K562 (cell line): ENCODE measurements at places on chromosomes 7 and 10.

DNA sequence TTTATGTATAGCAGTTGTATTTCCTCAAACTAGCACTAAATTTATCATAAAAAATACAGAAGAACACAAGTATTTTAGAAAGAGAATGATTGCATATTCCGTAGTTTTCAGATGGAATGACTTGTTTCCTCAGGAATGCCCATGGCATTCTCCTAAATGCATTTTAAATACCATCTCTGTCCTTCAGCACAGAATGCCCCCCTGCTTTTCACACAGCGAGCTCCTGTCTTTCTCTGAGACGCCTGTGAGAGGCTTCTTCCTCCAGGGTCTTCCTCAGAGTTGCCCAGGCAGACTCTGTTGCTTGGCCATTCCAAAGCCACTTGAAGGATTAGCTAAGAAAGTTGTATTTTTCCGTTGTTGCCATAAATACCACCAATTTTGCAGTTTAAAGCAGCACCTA, 10.1 kb downstream of the LANCL2 start:
- no peak for DNase-seq

DNA sequence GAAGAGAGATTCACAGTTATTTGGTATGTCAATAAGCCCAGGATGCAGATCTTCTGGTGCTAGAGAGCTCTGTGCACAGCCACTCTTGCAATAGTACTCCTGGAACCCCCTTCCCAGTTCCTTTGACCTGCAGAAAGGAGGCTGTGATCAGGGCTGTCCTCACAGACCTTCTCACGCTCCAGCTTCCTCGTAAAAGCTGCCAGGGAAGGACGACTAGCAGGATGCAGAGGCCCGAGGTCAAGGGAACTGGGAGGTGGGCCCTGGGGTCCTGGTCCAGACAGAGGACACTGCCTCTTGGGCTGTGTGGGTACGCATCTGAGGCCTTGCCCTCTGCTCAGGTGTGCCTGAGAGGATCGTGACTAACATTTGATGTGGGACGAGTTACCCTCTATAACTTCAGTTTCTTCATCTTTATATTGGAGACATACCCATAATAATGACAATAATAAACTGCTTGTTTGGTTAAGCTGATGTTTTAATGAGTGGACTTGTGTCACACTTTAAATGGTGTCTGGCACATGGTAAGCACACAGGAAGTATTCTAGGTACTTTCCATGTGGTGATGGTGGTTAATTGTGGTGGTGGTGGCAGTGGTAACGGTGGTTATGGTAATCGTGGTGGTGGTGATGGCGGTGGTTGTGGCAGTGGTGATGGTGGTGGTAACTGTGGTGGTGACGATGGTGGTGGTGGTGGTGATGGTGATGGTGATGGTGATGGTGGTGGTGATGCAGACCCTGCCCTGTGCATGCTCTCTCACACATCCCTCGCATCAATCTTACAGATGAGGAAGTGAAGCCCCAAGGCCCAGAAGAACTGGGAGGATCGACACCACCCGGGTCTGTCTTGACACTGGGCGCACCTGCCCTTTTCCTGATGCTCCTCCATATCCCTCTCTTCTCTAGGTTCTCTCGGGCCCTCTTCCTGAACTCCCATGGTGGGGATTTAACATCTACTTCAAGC, 235.2 kb upstream of the GRB10 start:
- DNase-seq = no peak

- peak; percentile 11 for DNase-seq
These were observed 98.3 kb downstream of the FOXL3 start for GRCh38 chr7:388023-388960.

DNA sequence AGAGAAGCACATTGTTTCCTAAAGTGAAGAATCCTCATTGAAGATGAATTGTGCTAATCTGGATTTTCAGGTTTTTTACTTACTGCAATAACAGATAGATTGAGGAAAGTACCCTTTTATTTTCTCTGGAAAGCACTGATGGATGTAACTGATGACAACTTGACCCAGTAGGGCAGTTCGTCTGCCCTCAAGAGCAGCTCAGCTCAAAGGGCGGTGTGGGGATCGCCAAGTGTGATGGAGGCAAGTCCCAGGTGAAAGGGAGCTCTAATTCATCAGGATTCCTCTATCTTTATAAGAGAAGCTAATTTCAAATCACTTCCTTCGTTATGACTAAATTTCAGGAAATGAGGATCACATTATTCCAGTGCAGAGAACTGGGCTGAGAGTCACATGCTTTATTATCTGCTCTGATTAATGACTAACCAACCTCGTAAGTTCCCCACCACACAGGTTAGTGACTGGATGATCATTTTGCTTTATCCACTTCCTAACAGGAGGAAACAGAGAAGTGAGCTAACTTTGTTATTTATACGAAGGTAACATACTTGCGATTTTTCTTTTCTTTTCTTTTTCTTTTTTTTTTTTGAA, 98.8 kb downstream of the PFKFB3 start:
- DNase-seq = no peak

- no peak for DNase-seq
These were observed 535.6 kb upstream of the GHITM start for GRCh38 chr10:83603708-83604107.

DNA sequence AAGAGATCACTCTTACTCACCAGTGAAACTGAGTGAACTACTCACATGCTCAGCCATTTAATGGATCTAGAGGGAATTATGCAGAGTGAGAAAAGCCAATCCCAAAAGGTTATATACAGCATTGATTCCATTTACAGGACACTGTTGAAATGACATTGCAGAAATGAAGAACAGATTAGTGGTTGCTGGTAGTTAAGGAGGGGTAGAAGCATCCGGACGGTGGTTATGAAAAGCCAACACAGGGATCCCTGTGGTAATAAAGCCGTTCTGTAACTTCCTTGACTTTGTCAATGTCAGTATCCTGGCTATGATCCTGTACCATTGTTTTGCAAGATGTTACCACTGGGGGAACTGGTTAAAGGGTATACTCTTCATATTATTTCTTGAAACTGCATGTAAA, 253.4 kb downstream of the USP6NL start:
- no peak for DNase-seq

DNA sequence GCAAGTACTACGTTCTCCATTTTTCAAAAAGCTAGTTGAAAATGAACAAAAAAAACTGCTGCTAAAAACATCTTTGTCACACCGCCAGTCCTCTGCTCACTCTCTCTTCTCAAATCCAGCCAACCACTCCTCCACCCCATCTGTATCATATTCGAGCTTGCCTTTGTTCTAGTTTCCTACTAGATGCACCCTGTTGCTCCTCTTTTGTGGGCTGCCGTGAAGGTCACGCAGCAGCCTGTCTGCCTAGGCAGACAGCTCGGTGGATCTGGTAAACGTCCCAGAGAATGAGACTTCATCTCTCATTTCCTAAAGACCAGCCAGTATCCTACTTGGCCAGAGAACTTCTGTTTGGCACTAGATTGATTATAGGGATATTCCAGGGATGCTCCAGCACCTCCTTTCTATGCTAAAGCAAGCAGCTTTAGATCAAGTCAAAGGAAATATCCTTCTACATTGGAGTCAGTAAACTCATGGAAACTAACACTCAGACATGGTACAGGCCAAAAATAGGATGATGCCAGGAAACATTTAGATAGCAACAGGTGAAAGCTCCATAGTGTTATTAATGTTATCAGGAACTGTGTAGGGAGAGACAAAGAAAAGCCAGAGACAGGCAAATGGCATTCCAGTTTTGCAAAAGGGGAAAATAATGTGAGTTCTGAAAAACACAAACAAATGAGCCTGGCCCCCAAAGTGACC, 8.7 kb upstream of the PLXNA4 start:
- DNase-seq = no peak

DNA sequence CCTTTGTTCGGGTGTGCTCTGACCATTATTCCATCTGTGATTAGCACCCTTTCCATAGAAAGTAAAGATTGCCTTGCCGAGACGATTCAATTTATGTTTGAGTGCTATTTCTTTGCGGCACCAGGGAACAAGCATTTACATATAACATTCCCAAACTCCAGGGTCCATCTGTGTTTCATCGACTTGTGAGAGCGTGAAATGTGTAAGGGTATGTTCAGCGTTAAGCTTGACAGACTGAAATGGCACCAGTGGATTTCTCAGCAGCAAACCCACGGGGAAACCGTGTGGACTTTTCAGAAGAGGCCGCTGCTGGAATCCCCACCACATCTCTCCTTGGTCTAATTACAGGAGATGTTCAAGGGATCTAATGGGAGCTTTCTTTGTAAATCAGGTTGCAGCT, 270.5 kb downstream of the TCERG1L start:
- no peak for DNase-seq

DNA sequence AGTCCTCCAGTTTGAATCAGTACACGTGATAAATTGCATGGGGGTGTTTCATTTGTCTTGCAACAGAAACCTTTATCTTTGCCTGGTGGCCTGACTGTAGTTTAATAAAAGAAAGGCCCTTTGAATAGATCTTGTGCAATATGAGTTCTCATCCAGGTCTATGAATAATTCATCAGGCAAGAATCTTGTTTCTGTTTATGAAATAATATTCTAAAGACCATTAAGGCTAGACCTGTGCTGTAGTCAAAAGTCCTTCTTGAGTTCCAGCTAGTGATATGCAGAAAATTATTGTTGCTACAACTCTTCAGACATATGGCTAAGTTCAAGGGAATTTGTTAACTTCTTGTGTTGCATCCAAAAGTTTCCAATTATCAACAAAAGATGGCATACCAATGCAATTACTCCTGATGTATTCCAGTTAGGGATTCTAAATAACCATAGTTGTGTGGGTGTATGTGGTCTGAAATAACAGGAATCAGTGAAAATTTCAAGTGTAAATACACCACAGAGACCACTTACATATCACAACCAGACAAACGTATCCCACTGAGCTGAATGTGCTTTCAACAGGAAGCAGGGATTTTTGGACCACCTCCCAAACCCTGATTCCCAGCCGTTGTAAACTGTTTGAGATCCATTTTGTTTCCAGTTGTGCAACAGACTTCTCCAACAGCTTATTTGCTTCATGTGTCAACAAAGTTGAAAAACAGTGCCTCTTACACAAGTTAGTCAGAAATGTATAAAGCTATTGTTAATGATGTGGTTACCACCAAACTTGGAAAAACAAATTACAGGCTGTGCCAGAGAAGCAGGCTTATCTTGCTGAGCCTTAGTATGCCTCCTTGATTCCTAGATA, 54.7 kb upstream of the BICC1 start:
- DNase-seq = no peak

GRCh38 chr10:15169555-15170401, 1.3 kb upstream of the NMT2 start:
- DNase-seq = no peak

- DNase-seq = no peak
These were observed 7.1 kb downstream of the CCDC201 start for GRCh38 chr7:45865594-45866410.

- DNase-seq = no peak
These were observed 62.7 kb downstream of the ADCYAP1R1 start for GRCh38 chr7:31114593-31115343.

DNA sequence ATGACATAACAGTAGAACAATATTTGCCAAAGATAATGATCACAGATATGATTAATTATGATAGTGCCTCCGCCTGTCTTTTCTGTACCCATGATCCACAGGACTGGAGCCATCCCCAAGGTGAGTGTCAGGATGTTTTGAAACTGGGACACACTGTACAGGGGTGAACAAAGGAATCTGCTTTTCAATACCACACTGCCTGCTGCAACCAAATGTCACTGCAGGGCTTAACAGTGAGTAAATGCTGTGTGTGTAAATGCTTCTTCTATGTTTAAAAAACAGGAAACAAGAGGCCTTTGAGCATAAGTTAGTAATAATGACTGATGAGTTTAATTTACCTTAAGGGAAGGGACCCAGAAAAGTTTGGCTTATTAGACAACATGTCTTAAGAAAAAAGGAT, 65.2 kb downstream of the HBP1 start:
- DNase-seq = no peak

DNA sequence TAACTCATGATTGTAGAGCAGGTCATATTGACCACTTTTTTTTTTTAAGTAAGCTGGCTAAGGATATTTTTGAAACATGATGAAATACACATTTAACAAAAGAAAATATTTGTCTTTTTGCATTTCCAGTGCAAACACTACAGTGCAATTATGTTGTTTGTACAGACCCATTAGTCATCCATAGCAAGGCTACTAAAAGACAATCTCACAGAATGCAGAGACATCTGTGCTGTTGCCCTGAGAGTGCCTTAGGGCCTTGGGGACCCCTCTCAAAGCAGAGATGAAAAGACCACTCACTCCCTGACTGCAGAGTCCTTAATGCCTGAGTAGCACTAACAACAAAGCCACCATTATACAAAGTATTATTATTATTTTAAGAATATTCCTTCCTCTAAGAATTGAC, 104.5 kb downstream of the NRCAM start:
- no peak for DNase-seq

- DNase-seq = no peak
These were observed 12.2 kb downstream of the LBX1 start for GRCh38 chr10:101217044-101217425.

GRCh38 chr7:102273749-102274712, 12.6 kb upstream of the SH2B2 start:
- peak; percentile 89 for DNase-seq

DNA sequence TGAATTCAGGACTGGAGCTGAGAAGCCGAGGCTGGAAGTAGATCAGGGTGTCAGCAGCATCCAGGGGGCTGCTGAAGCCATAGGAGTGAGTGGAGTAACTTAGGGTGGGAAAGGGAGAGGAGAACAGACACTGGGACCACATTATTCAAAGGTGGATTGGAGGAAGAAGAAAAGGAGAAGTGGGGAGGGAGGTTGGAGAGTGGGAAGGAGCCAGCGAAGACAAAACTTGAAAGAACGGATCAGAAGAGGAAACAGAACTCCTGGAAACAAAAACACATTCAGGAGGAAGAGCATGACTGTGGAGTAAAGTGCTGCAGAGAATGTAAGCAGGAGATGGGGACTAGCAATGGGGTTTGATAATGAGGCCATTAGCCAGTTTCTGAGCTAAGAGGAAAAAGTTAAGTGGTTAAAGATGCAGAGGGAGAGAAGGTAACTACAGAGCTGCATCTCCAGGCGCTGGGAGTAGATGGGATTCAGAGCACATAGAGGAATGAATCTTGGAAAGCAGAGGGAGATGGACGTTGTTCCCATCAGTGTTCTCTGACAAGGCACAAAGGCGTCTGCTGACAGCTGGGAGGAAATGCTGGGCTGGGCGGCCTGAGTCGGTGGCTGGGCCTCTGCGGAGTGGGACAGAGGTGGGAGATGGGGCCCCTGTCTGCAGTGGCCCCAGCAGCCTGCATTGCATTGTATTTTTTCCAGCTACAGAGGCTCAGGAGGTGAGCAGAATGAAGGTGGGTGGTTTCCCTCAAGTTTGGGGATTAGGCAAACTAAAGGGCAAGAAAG, 63.1 kb upstream of the LEP start:
- no peak for DNase-seq
